ENCODE measurements at places on chromosomes 3 and 15. TPM values are rescaled to one million over a fixed set of nuclear protein-coding genes. Genes with fewer than 3 reads are reported as not detected.

- DNase-seq: no peak
These were observed 145.5 kb downstream of the VGLL4 start for GRCh38 chr3:11498177-11498576.

GRCh38 chr3:60045686-60046085, 995.9 kb upstream of the CFAP20DC start:
- DNase-seq: no peak

- DNase-seq: no peak
These were observed 25.0 kb upstream of the GPR160 start for GRCh38 chr3:170012683-170013400.

- DNase-seq: no peak
These were observed 14.2 kb upstream of the SLC25A36 start for GRCh38 chr3:140927279-140928069.

DNA sequence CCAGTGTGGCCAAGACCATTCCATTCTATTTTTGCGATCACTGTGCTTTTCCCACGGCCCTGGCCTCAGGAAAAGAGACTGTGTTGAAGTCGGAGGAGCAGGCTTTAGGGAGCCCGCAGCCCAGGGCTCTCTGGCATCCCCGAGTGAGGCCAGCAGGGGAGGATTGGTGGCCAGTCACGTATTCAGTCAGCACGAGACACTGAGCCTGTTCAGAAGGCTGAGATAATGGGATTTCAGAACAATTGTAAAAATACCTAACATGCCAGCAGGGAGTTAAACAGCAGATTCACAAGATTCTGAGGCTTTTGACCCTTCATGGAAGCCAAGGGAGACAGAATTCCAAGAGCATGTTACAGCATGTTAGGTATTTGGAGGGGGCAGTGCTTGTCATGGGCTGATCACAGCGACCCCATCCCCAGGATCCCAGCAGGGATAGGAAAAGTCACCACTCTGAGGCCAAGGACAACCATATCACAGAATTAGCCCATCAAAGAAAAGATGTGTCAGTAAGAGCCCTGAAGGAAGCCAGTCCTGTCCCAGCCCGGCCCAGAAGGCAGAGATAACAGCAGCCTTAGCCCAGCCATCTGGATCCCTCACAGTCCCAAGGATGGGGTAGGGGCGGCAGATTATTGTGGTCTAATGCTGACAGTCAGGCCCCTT, 40.6 kb downstream of the AMOTL2 start:
- DNase-seq: peak; percentile 67

DNA sequence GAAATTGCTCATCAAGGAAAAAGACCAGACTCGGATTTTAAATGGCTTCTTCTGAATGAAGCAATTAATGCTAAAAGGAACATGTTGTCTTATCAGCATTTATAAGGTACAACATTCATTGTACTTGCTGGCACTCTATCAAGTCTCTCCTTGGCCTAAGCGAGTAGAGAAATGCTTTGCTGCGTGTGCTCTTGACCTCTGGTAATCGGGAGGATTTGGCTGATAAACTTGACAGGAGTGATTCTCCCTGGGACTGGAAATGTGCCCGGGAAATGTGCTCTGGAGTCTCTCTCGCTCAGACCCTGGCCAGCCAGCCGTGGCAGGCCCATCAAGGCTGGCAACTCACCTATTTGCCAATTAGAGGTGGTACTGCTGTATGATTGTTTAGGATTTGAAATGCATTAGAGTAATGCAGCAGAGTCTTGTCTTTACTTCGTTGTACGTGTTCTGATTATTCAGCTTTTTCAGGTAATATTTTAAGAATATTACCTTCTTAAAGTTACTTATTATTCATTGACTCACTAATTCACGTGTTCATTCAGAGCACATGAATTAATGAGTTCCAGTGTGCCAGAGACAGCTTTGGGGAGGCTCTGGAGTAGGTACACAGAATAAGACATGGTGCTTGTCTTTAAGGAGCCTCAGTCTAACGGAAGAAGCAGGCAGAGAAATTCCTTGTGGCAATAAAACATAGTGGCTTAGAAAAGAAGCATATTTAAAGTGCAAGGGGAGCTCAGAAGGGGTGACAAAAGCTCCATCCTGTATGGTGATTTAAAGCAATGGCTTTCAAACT, 48.0 kb upstream of the TPRG1 start:
- DNase-seq: no peak

- no peak for DNase-seq
These were observed 469.3 kb downstream of the FHIT start for GRCh38 chr3:60781935-60782334.

DNA sequence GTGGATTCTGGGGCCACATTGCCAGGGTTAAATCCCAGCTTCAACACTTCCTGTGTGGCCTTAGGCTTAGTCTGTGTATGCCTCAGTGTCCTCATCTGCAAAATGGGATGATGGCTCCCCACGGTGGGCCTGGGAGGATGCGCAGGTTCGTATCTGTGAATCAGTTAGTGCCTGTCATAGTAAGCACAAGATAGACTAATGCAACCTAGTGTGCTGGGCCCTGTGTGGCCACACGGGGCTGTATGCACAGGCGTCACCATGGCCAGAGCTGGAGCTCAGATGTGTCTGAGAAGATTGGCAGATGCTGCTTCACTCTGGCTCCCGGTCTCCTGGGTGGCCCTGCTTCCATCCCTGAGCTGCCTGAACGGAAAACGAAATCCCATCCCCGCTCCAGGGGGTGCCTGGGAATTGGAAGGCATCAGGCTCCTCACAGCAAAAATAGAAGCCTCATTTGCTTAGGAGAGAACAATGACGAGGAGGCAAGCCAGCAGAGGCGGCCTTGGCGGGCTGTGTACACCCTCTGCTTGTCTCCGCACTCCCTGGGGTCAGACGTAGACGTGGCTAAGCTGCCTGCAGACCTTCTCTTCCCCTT, 103.6 kb downstream of the APBA2 start:
- DNase-seq: no peak

- no peak for DNase-seq
These were observed 14.7 kb upstream of the CHD2 start for GRCh38 chr15:92885224-92886041.

GRCh38 chr15:92069308-92070250, 216.1 kb downstream of the SLCO3A1 start:
- DNase-seq: peak; percentile 80

- DNase-seq: no peak
These were observed 34.9 kb upstream of the TTBK2 start for GRCh38 chr15:42955518-42955917.

DNA sequence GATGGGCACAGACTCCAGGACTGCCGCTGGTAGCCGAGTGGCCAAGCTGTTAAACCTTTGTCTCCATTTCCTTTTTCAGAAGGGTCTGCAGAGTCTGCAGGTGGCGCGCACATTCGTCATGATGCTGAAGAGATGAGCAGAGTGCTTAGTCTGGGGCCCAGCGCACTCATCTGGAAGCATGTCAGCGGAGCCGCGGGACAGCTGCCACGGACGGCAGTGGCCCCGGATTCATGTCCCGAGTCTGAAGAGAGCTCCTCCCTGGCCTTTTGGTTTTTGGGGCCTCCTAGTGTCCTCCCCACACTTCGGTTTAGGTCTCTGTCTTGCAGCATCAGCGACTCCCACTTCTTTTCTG, 42.6 kb downstream of the KLHL25 start:
- peak; percentile 74 for DNase-seq

DNA sequence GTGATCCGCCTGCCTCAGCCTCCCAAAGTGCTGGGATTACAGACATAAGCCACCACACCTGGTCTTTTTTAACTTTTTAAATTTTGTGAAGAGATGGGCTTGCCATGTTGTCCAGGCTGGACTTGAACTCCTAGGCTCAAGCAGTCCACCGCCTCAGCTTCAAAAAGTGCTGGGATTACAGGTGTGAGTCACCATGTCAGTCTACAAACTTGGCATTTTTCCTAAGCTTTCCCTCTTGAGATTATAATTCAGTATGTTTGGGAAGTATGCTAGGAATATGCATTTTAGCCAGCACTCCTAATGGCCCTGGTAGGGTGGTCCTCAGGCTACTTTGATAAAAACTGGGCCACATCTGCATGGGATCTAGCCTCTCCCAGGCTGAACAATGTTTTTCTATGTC, 4.4 kb downstream of the WDR73 start:
- DNase-seq: no peak

GRCh38 chr3:61807865-61808276, 246.5 kb downstream of the PTPRG start:
- no peak for DNase-seq

- peak; percentile 80 for DNase-seq
These were observed 58.3 kb downstream of the LRIG1 start for GRCh38 chr3:66442254-66443117.

- DNase-seq: no peak
These were observed 8.8 kb upstream of the SLC15A2 start for GRCh38 chr3:121885386-121885785.

DNA sequence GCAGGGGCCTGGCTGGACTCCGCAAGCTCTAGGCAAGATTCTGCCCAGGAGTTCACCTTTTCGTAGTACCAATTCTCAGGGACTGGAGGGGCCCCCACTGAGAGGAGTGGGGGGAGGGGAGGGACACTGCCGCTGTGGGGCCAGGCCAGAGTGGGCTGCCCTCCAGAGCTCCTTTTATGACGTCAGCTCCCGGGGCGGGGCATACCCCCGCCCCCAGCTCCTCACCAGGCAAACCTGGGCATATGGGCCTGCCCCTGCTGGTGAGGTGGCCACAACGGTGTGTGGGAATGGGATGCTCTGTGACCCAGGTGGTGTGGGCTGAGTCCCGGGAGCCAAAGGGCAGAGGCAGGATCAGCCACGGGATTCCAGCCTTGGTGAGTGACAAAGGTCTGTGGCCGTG, 3.3 kb downstream of the DNAJB8 start:
- no peak for DNase-seq

- DNase-seq: no peak
These were observed 71.9 kb downstream of the CMTM8 start for GRCh38 chr3:32310336-32310735.

DNA sequence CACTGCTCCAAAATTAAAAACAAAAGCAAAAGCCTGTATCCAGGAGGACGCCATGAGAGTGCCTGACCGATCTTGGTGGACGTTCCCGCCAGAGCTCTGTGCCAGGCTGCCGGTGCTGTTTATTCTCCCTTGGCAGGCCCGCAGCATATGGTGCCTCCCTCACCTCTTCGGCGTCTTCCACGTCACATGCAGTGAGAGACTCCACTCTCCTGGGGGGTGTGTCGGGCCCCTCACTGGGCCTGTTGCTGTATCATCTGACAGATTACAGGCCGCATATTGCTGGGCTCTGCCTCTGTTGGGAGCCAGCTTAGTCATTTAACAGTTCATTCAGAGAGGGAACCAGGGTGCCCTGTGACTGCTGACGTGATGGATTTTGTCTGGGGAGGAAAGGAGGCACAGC, 86.4 kb upstream of the ARRDC4 start:
- DNase-seq: no peak

GRCh38 chr15:51483985-51484384, 138.6 kb downstream of the DMXL2 start:
- no peak for DNase-seq

The PHLDB2 gene
- total RNA-seq: 39.8 TPM

The CHRNA7 gene
- 1.1 TPM for total RNA-seq

The LRRC34 gene
- 0.56 TPM for total RNA-seq

The SLC51A gene
- total RNA-seq: not detected

The CCK gene
- total RNA-seq: not detected

The CERS3 gene
- 132 TPM for total RNA-seq

The GPR87 gene
- 44.3 TPM for total RNA-seq
